Substantia nigra (tissue), 51 donors: ENCODE measurements at places on chromosomes 6 and 20.

DNA sequence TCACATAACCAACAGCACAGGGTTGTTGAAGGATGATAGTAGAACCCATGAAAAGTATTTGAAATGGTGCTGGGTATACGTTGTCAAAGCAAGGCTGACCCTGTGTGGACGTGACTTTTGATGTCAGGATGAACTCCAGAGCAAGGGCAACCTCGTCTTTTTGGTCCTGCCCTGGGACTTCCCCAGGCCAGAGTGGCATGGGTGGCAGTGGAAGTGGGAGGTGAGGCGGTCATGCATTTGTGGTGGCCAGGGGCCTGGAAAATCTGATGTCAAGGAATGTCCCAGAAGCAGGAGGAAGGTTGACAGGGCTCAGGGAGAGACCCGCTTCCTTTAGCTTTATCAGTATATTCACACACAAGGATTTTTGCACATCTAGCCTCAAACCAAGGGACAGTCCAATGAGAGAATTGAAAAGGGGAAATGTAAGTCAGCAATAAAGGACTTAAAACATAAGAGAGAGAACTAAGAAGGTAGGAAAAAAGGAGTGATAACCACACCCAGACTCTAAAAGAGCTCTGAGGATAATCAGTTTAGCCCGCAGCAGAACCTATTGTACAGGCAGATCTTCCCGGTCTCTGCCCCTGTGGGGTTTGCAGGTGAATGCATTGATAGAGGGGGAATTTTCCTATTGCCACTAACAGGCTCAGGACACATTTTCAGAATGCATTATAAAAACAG, 98.8 kb upstream of the HDGFL1 start:
- no peak for DNase-seq

GRCh38 chr6:136092897-136093296, 157.2 kb downstream of the MTFR2 start:
- no peak for DNase-seq

- no peak for DNase-seq
These were observed 55.6 kb downstream of the KCNB1 start for GRCh38 chr20:49426873-49427272.

GRCh38 chr20:59678951-59679350, 74.6 kb downstream of the PHACTR3 start:
- DNase-seq, result no peak

GRCh38 chr6:140385679-140386078, 1011.2 kb upstream of the CITED2 start:
- DNase-seq, result no peak

DNA sequence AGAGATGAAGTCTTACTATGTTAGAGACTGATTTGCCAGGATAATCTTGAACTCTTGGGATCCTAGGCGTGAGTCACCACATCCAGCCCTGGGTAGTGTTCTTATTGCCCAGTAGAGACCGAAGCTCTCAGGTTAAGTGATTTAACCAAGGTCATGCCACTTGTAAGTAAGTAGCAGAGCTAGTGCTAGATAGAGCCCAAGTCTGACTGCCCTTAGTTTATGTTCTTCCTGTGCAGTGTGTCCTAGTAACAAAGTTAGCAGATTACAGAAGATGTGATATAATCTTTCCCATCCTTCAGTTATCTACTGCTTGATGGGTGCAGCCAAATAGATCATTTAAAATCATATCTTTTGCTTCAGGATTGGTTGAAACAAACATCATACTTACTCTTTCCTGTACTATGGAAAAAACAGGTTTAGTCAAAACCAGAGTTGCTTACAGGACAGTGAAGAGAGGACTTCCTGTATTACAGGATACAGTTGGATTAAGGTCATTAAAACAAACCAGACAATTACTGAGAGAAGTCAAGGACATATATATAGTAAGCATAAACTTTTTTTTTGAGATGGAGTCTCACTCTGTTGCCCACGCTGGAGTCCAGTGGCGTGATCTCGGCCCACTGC, 9.5 kb upstream of the PABPC1L start:
- no peak for DNase-seq

GRCh38 chr6:141752677-141753076, 380.0 kb upstream of the GJE1 start:
- DNase-seq, result no peak

DNA sequence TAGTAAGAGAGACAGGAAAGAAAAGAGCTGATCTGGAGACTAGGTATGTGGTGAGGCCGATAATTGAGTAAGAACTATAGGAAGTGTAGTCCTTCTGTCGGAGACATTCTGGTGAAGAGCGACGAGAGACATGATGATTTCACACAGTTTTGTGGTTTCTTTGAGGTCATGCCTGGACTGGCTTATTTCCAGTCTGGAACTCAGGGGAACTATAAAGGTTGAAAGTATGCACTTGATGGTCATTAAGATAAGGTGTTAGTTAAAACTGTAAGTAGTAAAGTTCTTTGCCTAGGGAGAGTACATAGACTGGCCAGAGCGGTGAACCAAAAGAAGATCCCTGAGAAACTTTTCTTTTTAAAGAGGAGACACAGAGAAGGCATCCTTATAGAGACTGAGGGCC, 68.8 kb downstream of the RFX6 start:
- no peak for DNase-seq

DNA sequence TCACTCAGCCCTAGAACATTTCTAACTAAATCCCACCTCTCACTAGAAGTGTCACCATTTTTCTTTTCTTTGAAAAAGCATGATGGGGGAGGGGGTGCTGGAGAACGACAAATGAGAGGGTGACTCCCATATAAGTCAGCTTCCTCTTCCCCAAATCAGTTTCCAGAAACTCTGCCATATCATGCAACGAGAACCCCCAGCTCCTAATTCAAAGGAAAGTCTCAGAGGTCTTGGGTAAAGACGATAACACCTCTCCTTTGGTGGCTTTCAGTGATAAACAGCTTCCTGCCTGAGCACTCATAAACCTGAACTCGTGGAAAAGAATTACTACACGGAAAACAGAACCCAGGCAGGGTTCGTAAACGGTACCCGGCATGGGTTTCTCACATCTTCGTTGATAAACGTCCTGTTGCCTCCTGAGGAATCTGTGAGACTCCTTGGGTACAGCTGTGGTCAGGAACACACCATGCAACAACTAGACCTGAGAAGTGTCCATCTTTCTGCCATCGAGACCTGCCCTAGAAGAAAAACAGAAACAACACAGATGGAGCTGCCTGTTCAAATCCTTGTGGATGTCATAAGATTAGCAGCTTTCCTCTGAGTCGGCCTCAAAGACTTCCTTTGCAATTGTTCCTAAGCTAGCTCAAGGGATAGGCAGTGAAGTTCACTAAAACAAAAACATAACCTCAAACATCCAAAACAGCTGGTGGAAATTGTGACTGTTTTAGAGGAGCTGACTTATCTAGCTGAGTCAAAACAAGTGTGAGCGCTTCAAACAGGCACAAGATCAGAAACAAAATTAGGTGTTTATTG, 185.8 kb upstream of the PRDM1 start:
- no peak for DNase-seq

DNA sequence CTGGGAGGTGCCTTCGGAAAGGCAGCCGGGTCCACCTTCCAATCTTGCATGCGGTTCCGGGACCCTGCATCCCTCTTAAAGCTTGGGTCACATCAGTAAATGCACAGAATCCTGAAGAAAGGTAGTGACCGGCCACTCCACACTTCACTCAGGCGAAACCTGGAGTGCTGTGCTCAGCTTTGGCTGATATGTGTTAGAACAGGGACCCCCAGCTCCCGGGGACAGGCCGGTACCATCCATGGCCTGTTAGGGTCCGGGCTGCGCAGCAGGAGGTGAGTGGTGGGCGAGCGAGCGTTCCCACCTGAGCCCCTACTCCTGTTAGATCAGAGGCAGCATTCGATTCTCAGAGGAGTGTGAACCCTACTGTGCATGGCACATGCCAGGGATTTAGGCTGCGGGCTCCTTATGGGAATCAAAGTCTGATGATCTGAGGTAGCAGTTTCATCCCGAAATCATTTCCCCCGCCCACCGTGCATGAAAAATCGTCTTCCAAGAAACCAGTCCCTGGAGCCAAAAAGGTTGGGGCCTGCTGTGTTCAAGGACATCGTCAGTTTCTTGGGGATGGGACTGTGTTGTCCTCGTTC, 143.0 kb downstream of the ERMARD start:
- DNase-seq, result no peak

- DNase-seq, result no peak
These were observed 30.5 kb upstream of the LYRM2 start for GRCh38 chr6:89669002-89669401.

DNA sequence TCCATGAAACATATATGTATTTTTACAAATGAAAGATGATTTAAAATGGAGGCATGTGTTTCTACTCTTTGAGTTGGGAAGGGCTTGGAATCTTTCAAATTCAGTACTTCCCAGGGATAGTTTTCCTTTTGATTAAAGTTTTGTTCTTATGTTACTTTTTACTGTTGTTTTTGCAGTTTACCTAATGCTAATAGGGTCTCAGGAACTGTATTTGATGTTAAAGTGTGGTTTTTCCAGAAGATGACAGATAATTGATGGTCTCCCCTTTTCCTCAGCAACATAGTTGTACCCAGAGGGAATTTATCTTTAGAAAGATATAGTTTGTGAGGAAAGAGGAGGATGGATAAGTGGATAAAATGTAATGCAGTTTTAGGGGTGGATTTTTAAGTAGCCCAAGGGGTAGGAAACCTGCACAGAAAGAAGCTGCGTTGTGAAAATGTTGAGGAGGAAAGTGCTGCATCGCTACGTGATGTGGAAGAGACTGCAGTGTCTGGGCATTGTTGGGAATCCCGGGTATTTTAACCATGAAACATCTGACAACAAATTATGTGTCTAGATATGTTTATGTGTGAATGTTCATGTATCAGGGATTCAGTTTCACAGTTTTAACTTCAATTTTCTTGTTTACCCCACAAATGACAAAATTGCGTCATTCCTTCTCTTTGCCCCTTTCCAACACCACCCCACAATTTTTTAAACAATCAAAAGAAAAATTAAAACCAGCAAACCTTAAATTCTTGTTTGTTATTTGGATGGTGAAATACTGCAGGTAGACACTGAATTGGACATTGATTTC, 42.3 kb downstream of the GNAS start:
- no peak for DNase-seq

DNA sequence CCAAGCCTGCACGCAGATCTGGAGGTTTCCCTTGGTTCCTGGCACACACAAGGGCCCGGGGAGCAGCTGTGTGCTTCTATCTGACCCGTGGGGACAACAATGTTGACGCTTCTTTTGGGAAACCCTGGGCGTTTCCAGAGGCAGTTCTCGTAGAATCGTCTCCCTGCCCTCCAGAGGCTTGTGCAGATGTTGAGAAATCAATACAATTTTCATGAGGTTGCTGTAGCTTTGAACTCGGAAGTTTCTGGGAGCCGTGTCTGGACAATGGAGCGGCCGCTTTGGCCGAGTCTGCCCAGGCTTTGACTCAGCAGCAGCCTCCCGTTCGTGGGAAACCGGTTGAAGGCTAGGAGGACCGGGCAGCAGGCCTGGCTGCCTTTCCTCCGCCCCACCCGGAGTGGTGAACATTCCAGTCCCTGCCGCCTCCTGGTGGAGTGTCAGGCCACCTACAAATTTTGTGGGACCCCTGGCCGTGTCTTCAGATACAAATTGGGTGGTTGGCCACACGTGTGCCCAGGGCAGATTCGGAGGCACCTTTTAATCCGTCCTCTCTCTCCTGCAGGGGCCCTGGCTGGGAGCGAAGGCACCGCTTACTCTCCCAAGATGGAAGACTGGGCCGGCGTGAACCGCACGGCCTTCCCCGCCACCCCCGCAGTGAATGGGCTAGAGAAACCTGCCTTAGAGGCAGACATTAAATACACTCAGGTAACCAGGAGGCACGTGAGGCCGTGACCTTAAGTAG, 2.7 kb downstream of the PAX1 start:
- no peak for DNase-seq

DNA sequence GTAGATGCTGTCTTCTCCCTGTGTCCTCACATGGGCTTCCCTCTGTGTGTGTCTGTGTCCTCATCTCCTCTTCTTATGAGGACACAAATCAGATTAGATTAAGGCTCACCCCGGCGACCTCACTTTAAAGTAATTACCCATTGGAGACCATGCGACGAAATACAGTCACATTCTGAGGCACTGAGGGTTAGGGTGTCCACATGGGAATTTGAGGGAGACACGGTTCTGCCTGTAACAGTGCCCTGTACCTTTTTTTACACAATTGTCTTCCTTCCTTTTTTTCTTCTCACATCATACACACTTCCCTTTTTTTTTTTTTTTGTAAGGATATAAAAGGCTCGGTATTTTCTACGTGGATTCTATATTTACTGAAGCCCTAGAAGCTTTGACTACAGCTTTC, 48.9 kb downstream of the DEK start:
- no peak for DNase-seq

DNA sequence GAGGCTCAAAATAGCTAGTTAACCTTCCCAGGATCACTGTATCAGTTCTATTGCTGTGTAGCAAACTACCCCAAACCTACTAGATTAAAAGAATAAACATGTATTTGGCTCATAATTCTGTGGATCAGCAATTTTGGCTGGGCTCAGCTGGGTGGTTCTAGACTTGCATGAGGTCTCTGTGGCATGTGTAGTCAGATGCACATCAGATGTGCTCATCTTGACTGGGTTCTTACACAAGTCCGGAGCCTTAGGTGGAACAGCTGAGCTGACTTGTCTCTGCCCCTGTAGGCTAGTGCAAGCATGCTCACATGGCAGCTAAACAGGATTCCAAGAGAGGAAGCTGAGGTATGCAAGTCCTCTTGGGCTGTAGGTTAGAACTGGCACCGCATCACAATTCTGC, 173.2 kb upstream of the PRND start:
- DNase-seq, result no peak

- DNase-seq, result no peak
These were observed 146.5 kb upstream of the FERMT1 start for GRCh38 chr20:6269168-6269873.

- DNase-seq, result no peak
These were observed 153.6 kb downstream of the COL21A1 start for GRCh38 chr6:56093776-56094175.

GRCh38 chr20:43710370-43711044, 16.3 kb downstream of the GTSF1L start:
- DNase-seq, result no peak

DNA sequence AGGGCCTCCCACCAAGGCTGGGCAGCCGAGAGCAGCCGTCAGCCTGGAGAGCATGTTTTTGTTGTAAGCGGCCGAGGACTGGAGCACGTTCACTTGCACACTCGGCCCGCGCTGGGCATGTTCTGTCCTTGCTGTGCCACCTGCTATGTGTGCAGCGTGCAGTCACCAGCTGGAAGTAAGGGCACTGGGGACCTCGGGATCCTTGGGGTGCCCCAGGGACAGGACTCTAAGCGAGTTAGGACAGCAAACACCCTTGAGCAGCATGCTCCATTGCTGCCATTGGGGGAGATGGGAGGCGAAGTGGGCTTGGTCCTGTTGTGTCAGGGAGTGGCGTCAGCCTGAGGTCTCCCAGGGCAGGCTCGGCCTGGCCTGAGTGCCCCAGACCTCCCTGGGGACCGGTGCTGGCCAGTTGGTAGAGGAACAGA, 18.6 kb downstream of the DYNLT1 start:
- no peak for DNase-seq
